NCI-H524 treated with DMSO at 0.1 percent for 48 hours (cell line): ENCODE measurements at places on chromosomes 2 and 18.

- no peak for DNase-seq
Measured at GRCh38 chr2:160936044-160936806, 224.0 kb upstream of the TANK start.

GRCh38 chr2:85761-86160, 39.5 kb upstream of the FAM110C start:
- DNase-seq, result no peak

DNA sequence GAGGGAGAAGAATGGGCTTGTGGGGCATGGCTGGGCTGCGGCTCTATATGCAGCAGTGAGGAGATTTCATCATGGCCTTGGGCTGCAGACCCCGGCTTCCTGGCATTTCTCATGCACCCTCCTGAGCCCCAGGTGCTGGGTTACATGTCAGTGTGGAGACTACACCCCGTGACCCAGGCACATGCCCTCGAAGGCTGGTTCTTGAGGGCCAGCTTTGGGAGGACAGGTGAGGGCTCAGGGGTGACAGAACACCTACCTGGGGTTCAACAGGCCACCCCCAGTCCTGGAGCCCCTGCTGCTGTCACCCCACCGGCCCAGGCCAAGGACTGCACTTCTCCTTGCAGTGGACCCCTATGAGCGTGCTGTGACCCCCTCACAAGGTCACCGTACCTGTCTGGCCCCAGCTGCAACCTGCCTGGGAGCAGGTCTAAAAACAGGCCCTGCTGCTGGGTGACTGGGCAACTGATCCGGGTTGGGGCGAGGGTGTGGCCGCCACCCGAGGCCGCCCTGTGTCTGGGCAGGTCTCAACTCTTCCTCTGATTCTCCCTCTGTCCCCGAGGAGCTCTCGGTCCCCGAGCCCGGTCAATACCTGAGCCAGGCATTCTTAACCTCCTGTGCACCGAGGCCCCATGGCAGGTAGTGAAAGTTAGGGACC, 94.8 kb upstream of the OTOS start:
- no peak for DNase-seq

DNA sequence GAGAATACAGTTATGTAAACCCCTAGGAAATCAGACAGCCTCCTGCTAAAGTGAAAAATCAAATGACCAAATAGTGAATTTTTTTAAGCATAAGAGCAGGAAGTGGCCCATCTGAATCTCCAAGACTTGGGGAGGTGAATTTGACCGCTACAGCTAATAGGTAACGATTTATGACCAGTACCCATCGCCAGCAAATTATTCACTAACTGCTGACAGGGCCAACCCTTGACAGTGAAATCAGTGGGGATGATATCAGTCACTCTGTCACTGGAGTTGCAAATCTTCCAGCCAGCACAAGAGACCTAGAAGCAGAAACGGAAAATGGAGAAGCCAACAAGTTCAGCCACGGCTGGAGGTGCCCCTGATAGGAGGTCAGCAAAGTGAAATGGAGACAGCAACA, 164.3 kb upstream of the PIK3C3 start:
- DNase-seq, result no peak

GRCh38 chr2:227238238-227239237, 74.1 kb downstream of the COL4A3 start:
- no peak for DNase-seq

DNA sequence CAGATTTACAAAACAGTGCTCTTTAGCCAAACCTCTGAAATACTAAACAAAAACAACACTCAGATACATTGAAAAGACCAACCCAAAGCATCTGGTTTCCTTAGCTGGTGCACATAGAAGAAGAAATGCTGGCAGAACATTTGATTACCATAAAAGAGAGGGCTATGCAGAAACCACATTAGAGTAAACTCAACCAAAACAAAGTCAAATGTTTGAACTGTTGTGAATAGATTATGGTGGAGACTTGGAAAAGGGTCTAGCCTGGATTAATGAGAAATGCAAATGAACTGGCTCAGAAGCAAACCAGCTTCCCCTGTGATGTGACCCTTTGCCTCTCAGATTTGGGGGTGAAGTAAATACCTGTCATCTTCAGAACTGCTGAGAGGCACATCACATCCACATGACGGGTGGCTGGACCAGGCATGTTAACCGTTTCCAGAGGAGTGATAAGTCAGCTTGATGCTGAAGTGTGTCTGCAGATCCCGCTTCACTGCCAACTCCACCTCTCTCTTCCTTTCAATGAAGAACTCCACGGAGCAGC, 153.0 kb downstream of the NRP2 start:
- no peak for DNase-seq

DNA sequence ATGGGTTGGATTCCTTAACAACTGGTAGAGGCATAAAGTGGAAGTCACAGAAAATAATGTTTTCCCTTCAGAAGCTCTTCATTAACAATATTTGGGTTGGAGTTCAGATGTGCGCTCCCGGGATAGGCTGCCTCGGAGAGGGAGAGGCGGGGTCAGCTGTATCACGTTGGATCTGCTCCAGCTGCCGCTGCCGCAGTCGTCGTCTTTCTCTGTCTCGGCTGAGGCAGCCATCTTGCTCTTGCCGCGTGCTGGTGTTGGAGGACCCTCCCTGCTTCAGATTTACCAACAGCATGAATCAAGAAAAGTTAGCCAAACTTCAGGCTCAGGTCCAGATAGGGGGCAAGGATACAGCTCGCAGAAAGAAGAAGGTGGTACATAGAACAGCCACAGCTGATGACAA, 35.1 kb downstream of the TANC1 start:
- DNase-seq, result no peak
